ENCODE measurements at places on chromosomes 13 and 19. TPM values are rescaled to one million over a fixed set of nuclear protein-coding genes. Genes with fewer than 3 reads are reported as not detected.
A peak's percentile ranks its signal among the peaks of the same experiment; 100 is the strongest.

DNA sequence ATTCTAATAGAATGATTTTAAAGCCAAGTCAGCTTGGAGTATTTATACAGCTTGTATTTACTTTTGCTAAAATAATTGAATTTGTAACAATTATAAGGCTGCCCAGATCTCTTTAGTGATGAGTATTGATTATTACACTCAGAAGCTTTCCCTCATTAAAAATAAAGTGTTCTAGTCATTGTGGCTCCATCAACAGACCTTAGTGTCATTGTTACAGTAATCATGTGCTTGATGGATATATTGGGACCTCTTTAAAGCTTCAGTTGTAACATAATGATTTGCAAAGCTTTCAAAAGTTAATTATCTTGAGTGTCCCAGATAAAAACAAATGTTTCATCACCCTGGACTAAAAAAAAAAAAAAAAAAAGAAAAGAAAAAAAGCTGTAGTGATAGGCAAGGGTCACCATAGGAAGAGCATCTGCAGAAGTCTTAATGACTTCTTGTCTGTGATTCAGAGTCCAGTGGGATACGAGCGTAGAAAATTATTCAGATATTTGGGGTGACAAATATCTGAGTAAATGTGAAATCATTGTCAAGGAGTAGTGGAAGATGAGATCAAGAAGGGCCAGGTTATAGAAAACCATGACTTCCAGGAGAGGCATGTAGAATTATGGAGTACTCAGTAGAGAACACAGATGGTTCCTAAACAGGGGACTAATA is 369.6 kb downstream of the DCT start:
- no peaks in the 10 kb centered on the region for H3K27me3 ChIP-seq
- no peak for DNase-seq
- H3K4me3 ChIP-seq, result no peak overlapping the region
- H3K36me3 ChIP-seq, result no peaks in the 10 kb centered on the region
- no peaks in the 10 kb centered on the region for H3K4me1 ChIP-seq

DNA sequence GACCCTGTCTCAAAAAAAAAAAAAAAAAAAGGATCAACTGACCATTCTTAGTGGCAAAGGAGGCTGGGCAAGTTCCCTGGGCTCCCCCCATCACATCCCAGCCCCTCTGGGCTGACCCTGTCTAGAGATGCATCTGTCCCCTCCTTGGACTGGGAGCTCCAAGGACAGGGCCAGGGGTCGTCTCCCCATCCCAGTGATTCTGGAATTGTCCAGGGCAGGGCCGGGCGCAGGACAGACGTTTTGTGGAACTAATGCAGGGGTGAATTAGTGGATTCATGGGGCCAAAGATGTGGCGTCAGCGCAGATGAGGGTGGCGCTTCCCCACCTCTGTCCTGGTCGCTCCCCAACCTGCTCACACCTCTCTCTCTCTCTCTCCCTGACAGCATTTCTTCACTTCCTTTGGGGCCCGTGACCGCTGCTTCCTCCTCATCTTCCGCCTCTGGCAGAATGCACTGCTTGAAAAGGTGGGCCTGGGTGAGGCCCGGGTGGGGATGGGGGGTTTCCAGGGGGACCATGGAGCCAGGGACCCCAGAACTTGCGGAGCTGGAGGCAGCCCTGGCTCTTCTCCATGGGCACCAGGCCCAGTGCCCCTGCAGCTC is 11.1 kb downstream of the GRAMD1A start:
- H3K27ac ChIP-seq, result no peak overlapping the region
- no peaks in the 10 kb centered on the region for H3K27me3 ChIP-seq
- H3K36me3 ChIP-seq, result peaks cover 70% of the 10 kb centered on the region
- no peak for DNase-seq
- H3K4me3 ChIP-seq, result no peak overlapping the region

GRCh38 chr13:80962173-80962572 is 621.2 kb upstream of the SPRY2 start:
- no peaks in the 10 kb centered on the region for H3K27me3 ChIP-seq
- H3K27ac ChIP-seq, result no peak overlapping the region
- H3K4me3 ChIP-seq, result no peak overlapping the region
- H3K36me3 ChIP-seq, result no peaks in the 10 kb centered on the region
- H3K4me1 ChIP-seq, result no peaks in the 10 kb centered on the region

GRCh38 chr13:80359778-80360452 is 19.0 kb upstream of the SPRY2 start:
- H3K36me3 ChIP-seq, result no peaks in the 10 kb centered on the region
- peak overlapping the region; percentile 5 for H3K27ac ChIP-seq
- H3K27me3 ChIP-seq, result no peaks in the 10 kb centered on the region
- H3K4me3 ChIP-seq, result no peak overlapping the region
- no peak for DNase-seq

Gene DLEU7
- not detected for polyA plus RNA-seq
